ENCODE measurements at places on chromosomes 13 and 19. TPM values are rescaled to one million over a fixed set of nuclear protein-coding genes. Genes with fewer than 3 reads are reported as not detected.

- no peaks in the 10 kb centered on the region for H3K36me3 ChIP-seq
- no peaks in the 10 kb centered on the region for H3K4me1 ChIP-seq
- H3K27me3 ChIP-seq: no peaks in the 10 kb centered on the region
- H3K4me3 ChIP-seq: no peak overlapping the region
- H3K27ac ChIP-seq: no peak overlapping the region
- DNase-seq: no peak
Measured at GRCh38 chr13:68174893-68175292, 944.8 kb upstream of the PCDH9 start.

PGLYRP2 gene
- 0.71 TPM for total RNA-seq

JAK3 gene
- 16.1 TPM for total RNA-seq

DNA sequence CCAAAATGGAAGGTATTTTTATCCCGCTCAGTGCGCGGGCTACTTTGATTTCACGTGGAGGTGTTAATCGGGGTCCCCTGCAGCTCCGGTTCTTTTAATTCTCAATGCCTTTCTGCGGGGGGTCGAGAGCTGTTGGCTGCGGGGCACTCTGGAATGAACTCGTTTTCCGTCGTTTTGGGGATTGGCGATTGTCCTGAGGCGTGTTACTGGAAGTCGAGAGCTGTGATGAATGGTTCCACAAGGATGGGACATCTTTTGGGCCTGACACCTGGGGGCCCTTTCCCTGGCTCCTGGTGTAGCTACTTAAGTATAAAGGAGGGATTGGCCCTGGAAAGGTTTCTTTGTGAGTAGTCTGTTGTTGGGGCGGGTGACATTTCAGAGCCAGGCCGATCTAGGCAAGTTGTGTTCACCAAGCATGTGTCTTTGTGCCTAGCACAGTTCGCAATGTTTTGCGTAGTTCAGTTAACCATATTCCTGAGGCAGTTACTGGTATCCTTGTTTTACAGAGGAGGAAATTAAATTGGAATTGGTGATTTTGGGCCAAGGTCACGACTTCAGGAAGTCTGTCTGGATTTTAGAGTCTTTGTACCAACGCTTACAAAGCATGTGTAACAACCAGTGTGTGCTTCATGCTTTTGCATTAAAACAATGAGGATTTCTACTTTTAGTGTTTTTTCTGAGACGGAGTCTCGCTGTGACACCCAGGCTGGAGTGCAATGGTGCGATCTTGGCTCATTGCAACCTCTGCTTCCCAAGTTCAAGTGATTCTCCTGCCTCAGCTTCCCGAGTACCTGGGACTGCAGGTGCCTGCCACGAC lies 846 bp downstream of the RPL13A start:
- H3K4me3 ChIP-seq: peak overlapping the region; percentile 97
- no peak for DNase-seq
- H3K36me3 ChIP-seq: peaks cover 61% of the 10 kb centered on the region
- no peaks in the 10 kb centered on the region for H3K27me3 ChIP-seq
- peaks cover 14% of the 10 kb centered on the region for H3K4me1 ChIP-seq

All from thymus (tissue), 14 donors.